ENCODE measurements at places on chromosomes 16 and 17.

DNA sequence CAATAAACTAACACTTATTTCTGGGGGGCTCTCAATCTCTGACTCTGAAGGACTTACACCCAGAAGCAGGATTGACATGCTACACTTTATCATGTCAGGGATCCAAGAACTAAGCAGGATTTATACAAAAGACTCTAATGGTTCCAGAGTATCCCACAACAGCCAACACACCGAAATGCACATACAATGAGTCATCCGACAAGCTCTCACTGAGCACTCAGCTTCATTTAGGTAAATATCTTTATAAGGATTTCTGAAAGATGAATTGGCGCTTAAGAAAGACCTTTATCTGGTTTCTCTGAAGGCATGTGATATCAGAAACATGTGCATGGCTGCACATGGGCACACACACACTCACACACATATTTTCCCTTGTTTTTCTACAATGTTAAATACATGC is 77.2 kb downstream of the TOX3 start:
- no peak for DNase-seq

DNA sequence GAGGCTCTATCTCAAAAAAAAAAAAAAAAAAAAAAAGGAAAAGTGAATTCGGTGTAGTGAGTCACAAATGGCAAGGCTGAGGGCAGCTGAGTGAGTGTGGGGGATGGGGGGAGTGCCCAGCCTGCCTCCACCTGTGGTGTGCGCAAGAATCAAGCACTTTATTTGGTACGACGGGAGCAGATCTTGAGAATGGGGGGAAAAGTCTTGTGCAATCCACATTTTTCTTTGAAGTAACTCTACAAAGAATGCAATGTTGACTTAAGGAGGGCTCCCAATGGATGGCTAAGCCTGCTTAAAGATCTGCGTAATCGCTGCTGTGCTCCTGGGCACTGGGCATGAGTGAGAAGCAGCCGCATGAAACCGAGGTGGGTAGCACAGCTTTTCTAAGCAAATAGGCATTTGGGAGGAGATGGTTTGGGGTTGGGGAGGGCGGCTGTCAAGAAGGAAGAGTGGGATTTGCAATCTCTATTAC is 28.2 kb downstream of the ATP2C2 start:
- DNase-seq, result no peak

DNA sequence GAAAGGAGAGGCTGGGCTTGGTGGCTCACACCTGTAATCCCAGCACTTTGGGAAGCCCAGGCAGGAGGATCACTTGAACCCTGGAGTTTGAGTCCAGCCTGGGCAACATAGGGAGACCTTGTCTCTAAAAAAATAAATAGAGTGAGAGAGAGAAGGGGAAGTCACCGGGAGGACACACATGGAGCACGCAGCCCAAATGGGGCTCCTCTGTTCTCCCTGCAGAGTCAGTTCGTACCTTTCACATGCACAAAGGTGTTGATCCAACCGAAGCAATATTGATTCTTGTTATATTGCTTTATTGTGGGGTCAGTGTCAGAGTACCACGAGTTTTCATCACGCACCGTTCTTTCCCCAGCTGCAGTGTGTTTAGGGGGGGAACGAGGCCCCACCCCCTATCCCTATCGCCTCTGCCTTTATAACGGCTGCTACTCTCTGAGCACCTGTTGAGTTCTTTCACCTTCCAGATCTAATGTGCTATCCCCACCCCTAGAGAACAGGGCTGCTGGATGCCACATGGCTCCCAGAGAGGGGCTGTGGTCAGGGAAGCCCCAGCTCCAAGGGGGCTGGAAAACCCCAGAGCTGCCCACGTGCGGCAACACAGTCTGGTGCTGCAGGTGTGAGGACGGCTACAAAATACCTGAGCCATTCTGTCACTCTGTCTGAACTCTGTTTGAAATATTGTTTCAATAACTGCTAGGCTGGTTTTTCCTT is 1.0 kb upstream of the TMEM235 start:
- DNase-seq, result no peak

DNA sequence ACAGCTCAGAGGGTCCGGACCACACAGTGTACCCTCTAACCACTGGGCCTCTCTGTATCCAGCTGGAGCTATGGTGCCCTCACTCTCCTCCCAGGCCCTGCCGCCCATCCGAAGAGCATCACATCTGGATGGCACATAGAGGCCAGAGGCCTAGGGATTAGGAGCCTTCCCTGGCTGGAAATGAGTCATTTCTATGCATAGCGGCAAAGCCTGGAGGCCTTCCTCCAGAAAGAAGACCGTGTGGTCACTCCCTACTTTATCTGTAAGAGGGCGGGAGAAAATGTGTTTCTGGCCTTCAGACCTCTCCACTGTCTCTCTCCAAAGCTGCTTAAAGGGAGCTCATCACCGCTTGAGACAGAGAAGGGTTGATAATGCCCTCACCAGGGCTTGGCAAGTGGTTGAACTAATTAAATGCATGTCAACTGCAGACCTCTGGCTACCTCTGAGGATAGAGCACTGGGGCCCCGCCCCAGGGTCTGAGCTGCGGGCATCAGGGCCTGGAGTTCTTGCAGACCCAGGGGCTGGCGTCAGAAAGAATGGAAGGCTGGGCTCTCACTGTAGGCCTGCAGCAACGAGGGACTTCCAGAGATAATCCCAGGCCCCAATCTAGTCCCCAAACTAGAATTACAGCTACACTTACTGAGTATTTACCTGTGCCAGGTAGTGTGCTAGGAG is 122.2 kb downstream of the IRX5 start:
- DNase-seq, result no peak

DNA sequence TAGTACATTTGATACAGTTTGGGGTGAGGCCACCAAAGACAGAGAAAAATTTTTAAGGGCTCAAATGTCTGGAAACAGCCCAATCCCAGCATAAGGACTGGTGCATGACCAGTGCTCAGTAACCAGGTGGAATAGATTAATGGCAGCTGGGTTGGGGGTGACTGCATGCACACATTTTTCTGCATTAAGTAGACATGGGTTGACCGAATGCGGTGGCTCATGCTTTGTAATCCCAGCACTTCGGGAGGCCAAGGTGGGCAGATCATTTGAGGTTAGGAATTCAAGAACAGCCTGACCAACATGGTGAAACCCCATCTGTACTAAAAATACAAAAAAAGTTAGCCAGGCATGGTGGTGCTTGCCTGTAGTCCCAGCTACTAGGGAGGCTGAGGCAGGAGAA is 121.1 kb upstream of the HSBP1 start:
- DNase-seq, result no peak

GRCh38 chr16:28834873-28835863 is 11.0 kb downstream of the TUFM start:
- no peak for DNase-seq

DNA sequence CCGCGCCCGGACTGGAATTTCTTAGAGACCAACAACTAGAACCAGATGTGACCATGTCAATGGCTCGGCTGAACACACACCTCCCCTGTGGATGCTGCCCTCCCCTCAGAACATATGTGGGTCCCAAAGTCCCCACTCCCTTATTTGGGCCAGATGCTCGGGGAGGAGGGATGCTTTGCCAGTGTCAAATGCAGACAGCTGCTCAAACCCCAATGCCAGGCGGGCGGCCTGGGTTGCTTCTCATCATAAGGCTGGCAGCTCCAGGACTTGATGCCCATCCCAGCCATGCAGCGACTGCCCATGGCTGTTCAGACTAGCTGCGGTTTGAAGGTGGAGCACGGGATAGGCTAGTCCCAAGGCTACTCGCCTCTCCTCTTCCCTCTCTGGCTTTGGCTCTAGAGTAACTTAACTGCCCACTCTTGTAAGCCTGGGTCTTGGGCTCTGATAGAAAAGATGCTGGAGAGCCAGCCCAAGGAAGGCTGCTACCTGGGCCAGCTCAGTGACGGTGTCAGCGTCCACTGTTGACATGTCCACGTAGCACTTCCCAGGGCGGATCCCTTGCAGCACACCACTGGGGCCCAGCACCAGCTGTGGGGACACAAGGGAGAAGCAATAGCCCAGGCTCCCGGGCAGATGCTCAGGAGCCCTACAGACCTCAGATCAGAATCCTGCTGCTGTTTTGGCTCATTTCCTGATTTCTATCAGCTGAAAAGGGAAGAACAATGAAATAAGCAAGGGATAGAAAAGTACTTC is 11.0 kb upstream of the ROGDI start:
- DNase-seq, result no peak

- DNase-seq, result no peak
Measured at GRCh38 chr16:58119509-58119845, 9.7 kb downstream of the CFAP20 start.

DNA sequence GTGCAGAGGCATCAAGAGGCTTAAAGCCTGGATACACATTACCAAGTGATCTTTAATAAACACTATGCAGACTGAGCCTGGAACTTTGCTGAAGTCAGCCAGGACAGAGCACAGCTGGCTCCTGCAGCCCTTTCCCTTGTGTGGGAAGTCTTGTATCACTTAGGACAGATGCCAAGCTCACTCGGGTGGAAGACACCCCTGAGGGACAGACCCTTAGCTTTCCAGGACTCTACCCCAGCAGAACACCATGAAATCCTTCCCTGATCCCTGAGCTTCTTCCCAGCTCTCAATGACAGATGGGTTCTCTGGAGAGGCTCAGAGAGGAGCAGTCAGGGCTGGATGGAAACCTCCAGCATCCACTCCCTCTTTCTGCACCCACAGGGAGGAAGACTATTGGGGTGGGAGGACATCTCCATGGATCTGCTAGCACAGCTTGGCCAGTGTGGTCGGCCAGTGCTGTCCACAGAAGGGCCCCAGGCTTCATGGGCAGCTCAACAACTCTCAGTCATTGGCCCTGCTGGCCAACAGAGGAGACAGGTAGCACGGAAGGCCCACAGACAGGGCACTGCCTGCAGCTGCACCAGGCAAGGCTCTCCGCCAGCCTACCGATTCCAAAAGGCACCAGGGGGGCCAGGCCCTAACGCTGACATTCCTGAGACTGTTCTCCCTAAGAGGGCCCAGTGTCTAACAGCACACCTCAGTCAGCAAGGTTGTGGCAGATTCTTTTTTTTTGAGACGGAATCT is 15.9 kb downstream of the RAB5C start:
- no peak for DNase-seq

GRCh38 chr16:87306516-87306915 is 10.7 kb downstream of the C16orf95 start:
- DNase-seq, result no peak

DNA sequence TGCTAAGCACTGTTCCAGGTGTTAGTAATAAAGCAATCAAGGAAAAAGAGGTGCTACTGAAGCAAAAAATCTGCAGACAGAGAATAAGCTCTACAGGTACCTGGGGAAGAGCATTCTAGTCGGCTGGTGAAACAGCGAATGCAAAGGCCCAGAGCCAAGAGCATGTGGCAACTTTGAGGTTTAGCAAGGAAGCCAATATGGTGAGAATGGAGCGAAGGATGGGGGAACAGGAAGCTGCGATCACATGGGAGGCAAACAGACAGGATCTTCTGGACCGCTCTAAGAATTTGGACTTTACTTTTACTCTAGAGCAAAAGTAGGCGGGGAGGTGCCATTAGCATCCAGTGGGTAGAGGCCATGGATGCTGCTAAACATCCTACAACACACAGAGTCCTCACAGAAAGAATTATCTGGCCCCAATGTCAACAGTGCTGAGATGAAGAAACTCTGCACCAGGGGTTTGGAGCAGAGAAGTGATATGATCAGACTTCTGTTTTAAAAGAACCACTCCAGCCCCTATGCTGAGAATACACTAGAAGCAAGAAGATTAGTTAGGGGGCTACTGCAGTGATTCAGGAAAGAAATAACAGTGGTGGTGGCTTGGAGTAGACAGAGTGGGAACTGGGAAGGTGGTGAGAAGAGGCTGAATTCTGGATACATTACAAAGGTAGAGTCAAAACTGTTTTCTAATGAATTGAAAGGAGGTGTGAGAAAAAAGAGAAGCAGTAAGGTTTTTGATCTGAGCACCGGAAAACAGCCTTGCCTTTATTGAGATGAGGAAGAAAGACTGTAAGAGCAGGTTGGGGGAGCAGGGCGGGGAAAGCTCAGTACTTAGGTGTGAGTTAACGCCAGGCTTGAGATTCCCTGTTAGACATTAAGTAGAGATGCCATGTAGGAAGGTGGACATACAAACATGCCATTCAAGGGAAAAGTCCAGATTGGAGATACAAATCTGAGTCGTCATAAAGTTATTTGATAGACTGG is 11.0 kb downstream of the EFTUD2 start:
- DNase-seq, result no peak

GRCh38 chr16:11004973-11005610 is 60.7 kb downstream of the CLEC16A start:
- no peak for DNase-seq

DNA sequence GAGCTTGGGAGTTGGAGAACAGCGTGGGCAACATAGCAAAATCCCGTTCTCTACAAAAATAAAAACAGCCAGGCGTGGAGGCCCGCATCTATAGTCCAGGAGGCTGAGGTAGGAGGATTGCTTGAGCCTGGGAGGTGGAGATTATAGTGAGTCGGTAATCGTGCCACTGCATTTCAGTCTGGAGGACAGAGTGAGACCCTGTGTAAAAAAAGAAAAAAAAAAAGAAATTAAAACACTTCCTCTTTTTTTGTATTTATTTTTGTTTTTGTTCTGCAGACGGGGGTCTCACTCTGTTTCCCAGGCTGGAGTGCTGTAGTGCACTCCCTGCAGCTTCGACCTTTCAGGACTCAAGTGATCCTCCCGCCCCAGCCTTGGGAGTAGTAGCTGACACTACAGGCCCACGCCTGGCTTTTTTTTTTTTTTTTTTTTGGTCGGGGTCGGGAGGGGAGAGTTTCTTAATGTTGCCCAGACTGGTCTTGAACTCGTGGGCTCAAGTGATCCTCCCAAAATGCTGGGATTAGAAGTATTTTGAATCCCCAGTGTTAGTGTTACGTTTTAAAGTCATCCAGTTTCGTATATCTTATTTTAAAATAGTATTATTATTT is 1.5 kb downstream of the IST1 start:
- no peak for DNase-seq

DNA sequence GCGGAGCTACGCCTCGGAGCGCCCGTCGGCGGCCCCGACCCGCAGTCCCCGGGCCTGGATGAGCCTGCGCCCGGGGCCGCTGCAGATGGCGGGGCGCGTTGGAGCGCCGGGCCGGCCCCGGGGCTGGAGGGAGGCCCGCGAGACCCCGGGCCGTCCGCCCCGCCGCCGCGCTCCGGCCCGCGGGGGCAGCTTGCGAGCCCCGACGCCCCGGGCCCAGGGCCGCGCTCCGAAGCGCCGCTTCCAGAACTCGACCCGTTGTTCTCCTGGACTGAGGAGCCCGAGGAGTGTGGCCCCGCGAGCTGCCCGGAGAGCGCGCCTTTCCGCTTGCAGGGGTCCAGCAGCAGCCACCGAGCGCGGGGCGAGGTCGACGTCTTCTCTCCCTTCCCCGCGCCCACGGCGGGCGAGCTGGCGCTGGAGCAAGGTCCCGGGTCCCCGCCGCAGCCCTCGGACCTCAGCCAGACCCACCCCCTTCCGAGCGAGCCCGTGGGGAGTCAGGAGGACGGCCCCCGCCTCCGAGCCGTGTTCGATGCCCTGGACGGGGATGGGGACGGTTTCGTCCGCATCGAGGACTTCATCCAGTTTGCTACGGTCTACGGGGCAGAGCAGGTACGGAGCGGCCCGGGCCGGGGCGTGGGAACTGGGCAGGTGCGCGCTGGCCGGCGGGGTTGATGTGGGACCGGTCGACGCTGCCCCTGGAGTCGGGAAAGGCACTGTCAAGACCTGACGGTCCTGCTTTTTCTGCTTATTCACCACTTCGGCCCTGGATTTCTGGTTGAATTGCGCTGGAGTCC is 861 bp downstream of the RAB11FIP3 start:
- DNase-seq, result no peak

- DNase-seq, result no peak
Measured at GRCh38 chr17:61955619-61956018, 27.8 kb upstream of the INTS2 start.
